ENCODE measurements at places on chromosomes 16 and 17.

DNA sequence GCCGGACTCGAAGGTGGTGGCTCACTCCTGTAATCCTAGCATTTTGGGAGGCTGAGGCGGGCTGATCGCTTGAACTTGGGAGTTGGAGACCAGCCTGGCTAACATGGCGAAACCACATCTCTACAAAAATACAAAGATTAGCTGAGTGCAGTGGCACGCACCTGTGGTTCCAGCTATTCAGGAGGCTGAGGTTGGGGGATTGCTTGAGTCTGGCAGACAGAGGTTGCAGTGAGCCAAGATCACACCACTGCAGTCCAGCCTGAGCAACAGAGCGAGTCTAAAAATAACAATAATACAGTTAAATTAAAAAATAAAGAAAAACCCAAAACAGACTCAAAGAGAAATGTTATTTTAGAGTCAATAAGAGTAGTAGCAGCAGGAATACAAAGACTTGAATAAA is 29.7 kb upstream of the ABCA5 start:
- no peak for DNase-seq

GRCh38 chr17:82689077-82689476 is 9.4 kb downstream of the RAB40B start:
- DNase-seq, result no peak

DNA sequence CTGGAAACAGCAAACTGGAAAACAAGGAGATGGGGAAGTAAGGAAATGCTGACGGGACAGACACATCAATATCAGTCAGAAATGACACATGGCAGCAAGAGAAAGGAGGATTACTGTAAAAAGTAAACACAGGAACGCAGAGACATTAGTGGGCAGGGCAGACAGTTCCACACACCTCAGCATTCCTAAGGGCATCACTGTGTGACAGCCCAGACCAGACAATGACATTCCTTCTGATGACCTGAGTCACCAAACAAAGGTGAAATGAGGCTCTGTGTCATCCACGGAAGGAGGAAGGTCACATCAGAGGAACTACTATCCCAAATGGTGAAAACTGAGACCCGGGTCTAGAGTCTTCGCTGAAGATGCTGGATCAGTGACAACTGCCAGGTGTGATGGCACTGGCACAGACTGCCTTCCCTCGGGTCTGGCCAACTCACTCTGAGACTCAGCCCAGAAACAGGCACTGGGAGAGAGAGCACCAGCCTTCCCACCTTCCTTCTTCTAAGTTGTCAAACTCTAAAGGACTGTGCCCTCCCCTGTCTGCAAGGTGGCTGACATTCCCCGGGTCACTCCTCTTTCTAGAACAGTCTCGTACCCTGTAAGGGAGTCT is 36.7 kb downstream of the TK2 start:
- peak; percentile 64 for DNase-seq

- DNase-seq, result no peak
These were observed 17.5 kb downstream of the MTHFSD start for GRCh38 chr16:86537486-86537885.

- DNase-seq, result no peak
These were observed 4.2 kb downstream of the FBRS start for GRCh38 chr16:30662449-30662848.

DNA sequence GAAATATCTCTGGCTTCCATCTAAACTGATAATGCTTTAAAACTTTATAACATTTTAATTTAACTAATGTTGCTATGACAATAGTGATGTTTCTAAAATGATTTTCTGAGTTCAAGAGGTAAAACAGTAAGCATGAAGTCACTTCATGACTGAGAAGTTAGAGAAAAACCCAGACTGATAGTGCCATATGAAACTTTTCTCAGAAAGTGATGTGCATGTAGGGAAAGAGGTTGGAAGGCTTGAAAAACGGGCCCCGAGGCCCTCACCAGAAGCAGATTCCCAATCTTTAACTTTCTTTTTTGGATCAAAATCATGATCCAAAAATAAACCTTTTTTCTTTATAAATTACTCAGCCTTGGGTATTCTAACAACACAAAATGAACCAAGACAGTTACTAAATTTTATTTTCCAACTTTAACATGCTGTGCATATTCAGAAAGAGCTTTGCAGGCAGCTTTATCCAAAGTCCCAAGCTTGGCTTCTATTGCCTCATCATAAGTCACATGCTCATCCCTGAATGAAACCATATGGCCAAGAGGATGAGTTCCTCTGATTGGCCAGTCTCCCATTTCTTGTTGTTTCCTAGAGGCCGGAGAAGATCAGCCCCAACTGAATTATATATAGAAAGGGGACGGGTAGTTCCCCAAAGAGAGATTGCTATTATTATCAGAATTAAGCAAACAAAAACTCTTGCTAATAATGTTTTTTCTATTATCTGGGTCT is 357.6 kb upstream of the SALL1 start:
- DNase-seq, result no peak

GRCh38 chr17:65895969-65896368 is 296.0 kb downstream of the CEP112 start:
- no peak for DNase-seq

- DNase-seq, result no peak
These were observed 7.2 kb downstream of the RAB11FIP4 start for GRCh38 chr17:31398381-31399311.

- no peak for DNase-seq
These were observed 120.3 kb downstream of the RBFOX3 start for GRCh38 chr17:79490530-79490929.

DNA sequence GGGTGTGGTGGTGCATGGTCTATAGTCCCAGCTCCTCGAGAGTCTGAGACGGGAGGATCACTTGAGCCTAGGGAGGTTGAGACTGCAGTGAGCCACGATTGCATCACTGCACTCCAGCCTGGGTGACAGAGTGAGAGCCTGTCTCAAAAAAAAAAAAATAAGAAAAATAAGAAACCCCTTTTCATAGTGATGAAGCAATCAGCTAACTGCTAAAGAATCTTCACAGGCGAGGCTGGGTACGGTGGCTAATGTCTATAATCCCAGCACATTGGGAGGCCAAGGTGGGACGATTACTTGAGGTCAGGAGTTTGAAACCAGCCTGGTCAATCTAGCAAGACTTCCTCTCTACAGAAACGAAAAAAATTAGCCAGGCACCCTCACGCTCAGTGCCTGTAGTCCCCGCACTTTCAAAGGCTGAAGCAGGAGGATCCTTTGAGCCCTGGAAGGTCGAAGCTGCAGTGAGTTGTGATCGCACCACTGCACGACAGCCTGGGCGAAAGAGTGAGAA is 760 bp downstream of the SLFN12L start:
- DNase-seq, result no peak

- peak; percentile 15 for DNase-seq
These were observed 37.0 kb downstream of the HLF start for GRCh38 chr17:55301521-55302406.

GRCh38 chr16:23121024-23121423 is 28.2 kb downstream of the USP31 start:
- DNase-seq, result no peak

DNA sequence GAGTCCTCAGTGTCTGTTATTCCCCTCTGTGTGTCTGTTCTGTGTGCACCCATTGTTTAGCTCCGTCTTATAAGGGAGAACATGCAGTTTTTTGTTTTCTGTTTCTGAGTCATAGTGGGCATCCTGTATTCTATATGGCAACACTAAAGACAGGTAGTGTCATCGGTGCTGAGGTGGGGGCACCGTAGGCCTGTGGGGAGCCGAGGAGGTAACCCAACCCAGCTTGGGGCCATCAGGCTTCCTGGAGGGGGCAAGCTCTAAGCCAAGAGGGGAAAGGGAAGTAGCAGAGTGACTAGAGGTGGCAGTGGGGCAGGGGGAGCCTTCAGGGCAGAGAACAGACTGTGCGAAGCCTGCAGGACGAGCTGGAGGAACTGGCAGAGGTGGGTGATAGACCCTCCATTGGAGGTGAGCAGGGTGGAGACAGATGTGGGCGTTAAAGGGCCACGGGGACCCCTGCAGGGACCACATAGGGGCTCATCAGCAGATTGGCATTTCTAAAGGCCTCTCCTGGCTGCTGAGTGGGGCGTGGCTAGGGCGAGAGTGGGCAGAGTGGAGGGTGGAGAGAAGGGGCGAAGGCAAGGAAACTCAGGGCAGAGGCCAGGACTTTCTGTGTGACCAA is 36.5 kb downstream of the CPNE2 start:
- DNase-seq, result no peak

DNA sequence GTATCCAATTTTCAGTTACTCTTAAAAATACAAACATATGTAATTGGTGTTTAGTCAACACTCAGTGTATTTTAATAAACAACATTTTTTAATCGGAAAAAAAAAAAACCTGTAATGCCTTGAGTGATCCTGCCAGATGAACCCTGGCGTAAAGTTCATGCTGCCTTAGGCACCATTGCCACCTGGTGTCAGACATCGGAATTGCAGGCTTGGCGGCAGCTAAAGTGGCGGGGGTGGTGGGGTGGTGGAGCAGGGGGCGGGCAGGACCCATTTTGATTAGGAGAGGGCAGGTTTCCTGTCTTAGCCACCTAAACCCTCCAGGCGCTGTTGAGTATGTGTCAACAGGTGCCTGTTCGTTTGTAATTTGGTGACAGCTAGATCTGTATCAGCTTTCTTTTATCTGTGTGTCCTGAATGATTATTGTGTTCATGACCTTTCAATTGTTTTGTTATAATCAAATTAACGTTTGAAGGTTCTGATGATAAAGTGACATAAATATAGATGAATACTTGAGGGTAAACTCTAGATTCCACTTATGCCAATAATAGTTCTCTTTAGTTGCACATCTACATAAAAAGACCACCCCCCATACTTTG is 588.7 kb downstream of the CDH13 start:
- no peak for DNase-seq

- no peak for DNase-seq
These were observed 1.3 kb upstream of the TRIM65 start for GRCh38 chr17:75898065-75898464.

- no peak for DNase-seq
These were observed 77.9 kb downstream of the SYCE1L start for GRCh38 chr16:77277141-77277540.

DNA sequence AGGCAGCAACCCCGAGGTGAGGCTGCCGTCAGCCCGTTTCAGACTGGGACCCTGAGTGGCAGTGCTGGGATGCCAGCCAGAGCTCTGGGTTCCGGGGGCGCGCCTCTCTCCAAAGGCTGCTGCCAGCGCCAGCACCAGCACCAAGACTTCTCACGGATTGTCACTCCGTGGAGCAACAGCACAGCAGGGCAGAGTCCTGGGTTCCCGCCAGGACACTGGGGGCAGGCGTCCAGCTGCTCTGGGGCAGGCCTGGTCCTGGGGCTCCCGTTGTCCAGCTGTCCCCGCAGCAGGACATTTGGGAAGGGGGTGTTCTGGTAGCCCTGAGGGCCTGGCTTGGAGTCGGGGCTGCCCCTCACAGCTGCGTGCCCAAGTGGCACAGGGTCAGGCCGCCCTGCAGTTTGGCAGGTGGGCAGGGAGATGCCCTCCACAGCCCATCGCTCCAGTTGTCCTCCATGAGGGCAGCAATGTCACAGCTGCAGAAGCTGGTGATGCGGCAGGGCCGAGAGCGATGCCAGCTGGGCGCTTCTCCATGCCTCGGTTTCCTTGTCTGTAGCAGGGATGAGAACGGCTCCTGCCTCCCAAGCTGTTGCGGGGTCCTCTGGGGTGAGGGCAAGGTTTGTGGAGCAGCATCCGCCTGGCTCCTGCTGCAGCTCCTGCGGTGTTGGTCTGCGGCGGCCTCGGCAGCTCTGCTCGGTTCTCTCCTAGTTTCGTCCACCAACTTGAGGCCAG is 137.3 kb upstream of the CIBAR2 start:
- no peak for DNase-seq

- no peak for DNase-seq
These were observed 1.3 kb upstream of the GSG1L start for GRCh38 chr16:28064706-28065249.

- DNase-seq, result peak; percentile 35
These were observed 25.5 kb downstream of the MYOCD start for GRCh38 chr17:12691173-12691572.

DNA sequence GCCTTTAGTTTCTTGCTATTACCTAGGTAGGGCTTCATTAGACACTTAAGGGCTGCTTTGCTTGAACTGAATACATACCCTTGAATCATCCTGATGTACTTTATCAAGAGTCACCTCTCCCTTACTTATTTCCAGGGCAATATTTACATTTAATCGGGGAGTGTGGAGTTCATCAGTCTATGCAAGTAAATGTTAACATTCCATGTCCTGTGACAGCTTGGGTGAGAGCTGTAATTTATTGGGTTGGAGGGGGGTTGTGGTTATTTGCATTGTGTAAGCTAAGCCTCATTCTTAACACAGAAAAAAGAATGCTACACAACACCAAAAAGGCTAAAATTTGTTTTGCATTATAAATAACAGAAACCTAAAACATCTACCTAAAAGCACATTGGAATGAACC is 16.7 kb downstream of the KCNJ16 start:
- peak; percentile 15 for DNase-seq

GRCh38 chr16:2150418-2151187 is 2.2 kb downstream of the RAB26 start:
- peak; percentile 42 for DNase-seq

DNA sequence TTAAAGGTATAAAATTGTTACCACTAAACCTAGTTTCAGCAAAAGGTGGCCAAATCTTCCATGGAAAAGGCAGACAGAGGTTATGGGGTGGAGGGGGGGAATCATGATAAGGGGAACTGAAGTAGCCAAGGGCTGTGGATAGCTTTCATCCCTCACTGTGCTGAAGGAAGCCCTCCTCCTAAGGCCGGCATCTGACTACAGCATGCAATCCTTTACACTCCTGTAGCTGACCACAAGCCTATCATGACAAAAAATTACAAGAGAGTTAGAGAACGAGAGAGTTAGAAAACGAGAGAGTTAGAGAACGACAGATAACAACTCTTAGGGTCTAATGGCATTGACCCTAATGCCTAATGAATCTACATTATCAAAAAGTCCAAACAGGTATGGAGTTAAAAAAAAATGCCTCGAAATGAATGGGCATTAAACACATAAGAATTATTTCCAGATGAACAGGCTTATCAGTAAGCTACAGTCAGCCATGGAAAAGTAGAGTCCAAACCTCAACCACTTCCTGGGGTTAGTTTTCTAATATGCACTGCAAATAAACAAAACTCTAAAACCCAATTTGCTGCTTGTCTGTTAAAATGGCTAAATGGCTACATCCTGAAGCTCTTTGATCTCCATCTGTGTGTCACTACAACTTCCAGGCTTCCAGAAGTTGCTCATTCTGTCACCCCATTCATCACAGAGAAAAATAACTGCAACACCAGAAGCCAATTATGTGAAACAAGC is 29.7 kb downstream of the DUSP14 start:
- DNase-seq, result peak; percentile 78

- peak; percentile 37 for DNase-seq
These were observed 77.4 kb downstream of the SKAP1 start for GRCh38 chr17:48352630-48353029.

DNA sequence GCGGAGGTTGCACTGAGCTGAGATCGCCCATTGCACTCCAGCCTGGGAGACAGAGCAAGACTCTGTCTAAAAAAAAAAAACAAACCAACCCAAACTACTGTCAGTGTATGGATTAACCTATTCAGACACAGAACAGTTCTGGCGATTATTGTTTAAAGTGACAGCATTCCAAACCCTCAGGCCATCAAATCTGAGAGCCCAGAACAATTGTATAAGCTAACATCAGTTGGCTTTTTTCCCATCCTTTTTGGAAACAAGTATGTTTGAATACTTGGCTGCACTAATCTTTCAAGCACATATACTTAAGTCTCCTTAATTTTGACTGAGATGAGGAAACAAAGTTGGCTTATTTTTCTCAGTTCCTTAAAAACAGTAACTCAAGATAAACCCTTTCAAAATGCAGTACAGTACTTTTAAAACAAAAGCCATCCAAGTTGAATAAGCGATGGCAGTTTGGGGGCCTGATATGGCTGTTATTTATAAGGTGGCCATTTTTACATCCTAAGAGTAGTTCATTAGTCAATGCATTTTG is 1.4 kb downstream of the ZSWIM7 start:
- DNase-seq, result no peak

All from M059J (cell line).